ENCODE measurements at places on chromosomes 2 and 18. TPM values are rescaled to one million over a fixed set of nuclear protein-coding genes. Genes with fewer than 3 reads are reported as not detected.

GRCh38 chr2:111201214-111201613 lies 80.5 kb downstream of the BCL2L11 start:
- DNase-seq: no peak

DNA sequence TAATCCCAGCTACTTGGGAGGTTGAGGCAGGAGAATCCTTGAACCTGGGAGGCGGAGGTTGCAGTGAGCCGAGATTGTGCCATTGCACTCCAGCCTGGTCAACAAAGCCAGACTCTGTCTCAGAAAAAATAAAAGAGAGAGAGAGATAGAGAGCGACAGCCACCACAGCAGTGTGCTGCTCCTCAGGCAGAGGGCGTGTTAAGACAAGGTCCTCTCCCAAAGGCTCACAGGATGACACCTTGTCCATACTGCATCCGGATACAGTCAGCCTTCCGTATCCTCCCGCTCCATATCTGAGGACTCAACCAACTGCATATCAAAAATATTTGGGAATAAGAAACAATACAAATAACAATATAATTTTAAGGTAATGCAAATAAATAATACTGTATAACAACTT lies 20.1 kb downstream of the ARL4C start:
- DNase-seq: no peak

DNA sequence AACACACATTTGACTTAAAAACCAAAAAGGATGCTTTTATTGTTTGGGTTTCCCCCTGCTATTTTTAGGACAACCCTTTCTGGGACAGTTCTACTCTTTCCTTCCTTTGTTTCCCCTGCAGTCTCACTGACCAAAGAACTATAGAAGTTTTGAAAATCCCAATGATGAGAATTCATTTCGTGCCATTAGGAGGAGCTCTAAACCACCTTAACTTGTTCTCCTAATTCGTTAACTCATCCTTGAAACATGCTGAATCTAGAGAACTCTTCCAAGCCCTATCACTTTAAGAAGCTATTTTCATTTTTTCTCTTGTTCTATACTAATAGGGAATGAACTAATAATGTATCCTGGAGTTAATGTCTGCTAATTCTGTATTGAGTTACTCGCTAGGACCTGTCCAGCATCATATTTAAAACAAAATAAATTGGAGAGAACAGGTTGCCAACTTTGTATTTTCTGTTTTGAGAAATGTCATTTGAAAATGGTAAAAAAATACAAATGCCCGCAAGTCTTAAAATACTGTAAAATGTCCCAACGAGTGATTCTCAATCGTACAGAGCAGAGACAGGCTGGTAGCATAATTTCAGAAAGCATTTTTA lies 62.9 kb downstream of the AFTPH start:
- no peak for DNase-seq

GRCh38 chr2:158518084-158518483 lies 61.3 kb downstream of the PKP4 start:
- no peak for DNase-seq

DNA sequence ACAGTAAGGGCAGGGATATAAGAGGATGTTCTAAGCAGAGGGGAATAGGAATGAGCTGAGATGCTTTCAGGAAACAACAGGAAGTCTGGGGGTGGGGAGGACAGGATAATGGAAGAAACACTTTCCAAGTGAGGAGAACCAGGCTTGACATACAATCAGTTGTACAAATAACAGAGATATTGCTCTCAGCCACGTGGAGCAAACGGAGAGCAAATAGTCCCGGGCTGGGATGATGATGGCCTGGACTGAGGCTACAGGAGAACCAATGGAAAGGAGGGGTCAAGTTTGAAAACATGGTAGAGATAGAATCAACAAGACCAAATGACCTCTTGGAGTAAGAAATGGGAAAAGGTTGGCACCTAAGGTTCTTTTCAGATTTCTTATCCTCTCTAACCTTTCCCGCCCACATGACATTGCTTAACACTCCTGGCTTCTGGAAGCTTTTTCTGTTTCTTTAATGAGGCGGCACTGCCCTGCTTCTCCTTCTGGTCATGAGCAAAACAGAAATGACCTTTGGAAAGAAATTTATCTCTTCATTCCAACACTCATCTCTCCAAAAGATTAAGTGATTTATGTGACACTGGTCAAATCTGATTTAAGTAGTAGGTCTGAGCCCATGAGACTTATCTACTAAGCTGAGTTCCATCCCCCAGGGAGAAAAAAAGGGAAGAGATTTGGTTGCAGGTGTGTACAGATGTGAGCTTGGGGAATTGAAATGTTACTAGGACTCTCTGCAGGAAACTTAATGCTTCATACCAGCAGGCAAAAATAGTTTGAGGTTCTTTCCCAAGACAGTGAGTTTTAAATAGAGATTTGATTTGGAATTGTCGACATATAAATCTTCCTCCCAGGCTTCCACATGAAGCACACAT lies 442.9 kb upstream of the HNRNPA3 start:
- no peak for DNase-seq

- no peak for DNase-seq
Observed at GRCh38 chr18:73023975-73024374, 156.2 kb upstream of the NETO1 start.

GRCh38 chr2:232481322-232482140 lies 6.1 kb downstream of the ECEL1 start:
- DNase-seq: no peak

GRCh38 chr2:80323610-80324009 lies 19.1 kb upstream of the LRRTM1 start:
- DNase-seq: no peak

GRCh38 chr2:58918141-58918540 lies 677.0 kb upstream of the FANCL start:
- DNase-seq: no peak

GRCh38 chr18:23053776-23054457 lies 81.4 kb upstream of the CABLES1 start:
- peak; percentile 21 for DNase-seq

GRCh38 chr2:18178736-18179349 lies 300.4 kb downstream of the KCNS3 start:
- peak; percentile 42 for DNase-seq

DNA sequence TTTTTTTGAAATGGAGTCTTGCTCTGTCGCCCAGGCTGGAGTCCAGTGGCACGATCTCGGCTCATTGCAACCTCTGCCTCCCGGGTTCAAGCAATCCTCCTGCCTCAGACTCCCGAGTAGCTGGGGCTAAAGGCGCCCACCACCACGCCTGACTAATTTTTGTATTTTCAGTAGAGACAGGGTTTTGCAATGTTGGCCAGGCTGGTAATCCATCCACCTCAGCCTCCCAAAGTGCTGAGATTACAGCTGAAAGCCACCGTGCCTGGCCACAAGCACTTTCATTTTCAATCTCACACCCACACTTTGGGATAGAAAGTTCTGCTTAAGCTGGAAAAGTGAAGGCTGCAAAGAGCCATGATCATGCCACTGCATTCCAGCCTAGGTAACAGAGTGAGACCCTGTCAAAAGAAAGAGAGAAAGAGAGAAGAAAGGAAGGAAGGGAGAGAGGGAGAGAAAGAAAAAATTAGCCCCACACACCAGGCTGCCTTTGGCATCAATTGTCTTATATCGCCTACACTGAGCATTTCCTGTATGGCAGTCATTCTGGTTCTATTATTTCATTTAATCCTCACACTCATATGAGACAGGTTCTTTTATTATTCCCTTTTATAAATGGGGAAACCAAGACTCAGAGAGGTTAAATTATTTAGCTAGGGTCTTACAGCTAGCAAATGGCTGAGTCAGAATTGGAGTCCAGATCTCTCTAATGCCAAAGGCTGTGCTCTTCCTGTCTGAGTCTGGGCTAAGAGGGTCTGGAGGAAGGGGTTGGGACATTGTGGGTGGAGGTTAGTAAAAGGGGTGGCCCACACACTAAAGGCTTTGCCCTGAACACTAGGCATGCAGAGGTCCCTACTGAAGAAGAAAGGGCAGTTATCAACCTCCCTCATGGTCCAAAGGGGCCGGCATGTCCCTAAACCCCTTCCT lies 37.9 kb upstream of the PKDCC start:
- DNase-seq: no peak

GRCh38 chr2:181750305-181750704 lies 70.0 kb upstream of the NEUROD1 start:
- no peak for DNase-seq

DNA sequence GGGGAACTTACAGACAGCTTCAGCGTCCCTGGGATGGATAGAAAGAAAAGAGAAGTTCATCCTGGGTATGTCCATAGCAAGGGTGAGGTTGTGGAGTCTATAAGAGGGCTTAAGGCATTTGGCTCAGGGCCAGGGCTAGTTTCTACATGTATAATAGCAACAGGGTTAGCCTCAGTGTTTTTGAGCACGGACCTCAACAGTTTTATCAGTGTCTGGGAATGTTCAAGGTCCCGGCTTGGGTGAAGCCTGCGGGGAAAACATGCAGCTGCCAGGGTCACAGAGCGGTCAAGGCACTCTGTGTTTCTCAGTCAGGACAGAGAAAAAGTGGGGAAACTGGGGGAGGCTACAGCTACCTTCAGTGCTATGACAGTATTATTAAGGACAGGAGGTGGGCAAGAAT lies 427.7 kb upstream of the HS6ST1 start:
- DNase-seq: no peak

GREB1L gene
- 80.5 TPM for total RNA-seq

NFATC1 gene
- 2.4 TPM for total RNA-seq

NYAP2 gene
- total RNA-seq: 0.36 TPM

All from neural crest cell (in vitro differentiated cells).